ENCODE measurements at places on chromosomes 3 and 15.

- no peak for DNase-seq
These were observed 234.0 kb upstream of the PPP2R3A start for GRCh38 chr3:135731546-135731945.

GRCh38 chr15:38226608-38227266 is 25.9 kb upstream of the SPRED1 start:
- no peak for DNase-seq

DNA sequence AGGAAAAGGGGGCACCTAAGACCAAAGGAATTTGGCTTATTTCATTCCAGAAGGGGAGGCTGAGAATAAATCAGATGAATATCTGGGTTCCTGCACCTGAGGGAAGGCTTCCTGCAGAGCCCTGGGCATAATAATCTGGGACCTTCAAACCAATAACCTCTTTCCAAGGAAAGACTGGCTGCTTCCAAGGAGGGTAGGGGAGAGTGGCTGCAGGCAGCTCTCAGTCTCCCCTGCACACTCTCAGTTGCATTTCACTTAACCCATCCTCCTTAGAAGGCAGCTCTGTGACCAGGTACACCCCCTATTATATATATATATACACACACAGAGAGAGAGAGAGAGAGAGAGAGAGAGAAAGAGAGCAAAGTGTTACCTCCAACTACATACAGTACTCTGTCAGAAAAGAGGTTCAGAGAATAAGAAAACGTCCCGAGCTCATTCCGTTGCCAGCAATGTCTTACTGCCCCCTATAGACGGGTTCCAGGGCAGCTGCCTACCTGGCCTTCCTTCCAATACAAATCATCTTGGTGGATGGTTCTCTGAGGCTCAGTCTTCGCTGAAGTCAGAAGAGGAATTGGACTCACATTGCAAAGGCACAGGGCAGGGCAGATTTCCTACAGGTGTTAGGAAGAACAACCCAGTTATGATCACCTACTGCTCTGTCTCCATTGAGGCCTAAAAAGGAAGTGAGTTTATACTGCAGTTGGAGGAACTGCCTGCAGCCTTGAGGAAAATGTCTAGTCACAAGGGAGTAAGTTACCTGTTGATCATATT is 26.1 kb downstream of the CAPN3 start:
- DNase-seq, result no peak

- no peak for DNase-seq
These were observed 5.8 kb upstream of the ZNF770 start for GRCh38 chr15:34993877-34994276.

GRCh38 chr3:95311272-95311671 is 1248.4 kb downstream of the NSUN3 start:
- DNase-seq, result no peak

GRCh38 chr3:13507570-13508339 is 27.6 kb downstream of the HDAC11 start:
- DNase-seq, result no peak

DNA sequence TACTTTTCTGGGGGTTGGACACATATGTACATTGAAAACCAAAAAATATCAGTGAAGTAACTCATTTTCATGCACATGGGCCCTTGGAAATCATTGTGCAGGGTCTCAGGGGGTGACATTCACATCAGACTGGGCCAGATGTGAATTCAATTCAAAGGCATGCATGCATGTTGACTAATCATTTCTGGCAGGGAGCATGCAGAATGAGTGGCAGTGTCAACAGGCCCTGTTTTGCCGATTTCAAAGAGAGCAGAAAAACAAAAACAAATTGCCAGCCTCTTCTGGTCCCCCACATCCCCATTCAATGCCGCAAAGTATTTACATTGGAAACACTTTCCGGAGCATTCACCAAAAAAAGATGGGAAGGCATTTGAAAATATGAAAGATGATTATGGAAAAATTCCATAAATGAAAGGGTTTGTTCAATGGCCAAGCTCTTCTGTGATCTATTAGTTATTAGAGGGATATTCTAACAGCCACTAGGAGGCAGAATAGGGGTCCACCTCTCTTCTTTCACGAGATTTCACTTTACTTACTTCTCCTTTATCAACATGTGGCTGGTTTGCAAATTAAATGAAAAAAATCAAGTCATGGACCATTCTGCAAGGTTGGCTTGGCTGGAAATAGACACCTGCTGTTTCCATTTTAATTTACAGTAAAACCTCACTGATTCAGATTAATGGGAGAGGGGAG is 119.9 kb upstream of the FEZF2 start:
- no peak for DNase-seq

GRCh38 chr15:95826412-95827195 is 503.9 kb upstream of the NR2F2 start:
- no peak for DNase-seq

DNA sequence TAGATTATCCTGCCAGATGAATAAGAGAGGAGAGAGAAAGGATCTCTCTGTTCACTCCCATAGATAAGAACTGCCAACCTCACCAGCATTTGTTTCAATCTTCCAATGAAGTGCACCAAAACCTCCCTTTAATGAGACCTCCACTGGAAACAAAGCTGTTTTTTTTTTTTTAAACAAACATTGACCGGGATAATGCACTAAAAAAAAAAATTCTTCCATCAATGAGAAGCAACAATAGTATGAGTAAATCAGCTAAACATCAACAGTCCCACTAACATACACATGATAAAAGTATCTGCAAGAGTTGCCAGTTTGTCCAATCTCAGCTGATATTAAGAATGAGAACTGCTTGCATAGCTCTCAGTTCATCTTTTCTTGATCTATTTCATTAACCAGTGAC is 19.9 kb downstream of the TJP1 start:
- no peak for DNase-seq

DNA sequence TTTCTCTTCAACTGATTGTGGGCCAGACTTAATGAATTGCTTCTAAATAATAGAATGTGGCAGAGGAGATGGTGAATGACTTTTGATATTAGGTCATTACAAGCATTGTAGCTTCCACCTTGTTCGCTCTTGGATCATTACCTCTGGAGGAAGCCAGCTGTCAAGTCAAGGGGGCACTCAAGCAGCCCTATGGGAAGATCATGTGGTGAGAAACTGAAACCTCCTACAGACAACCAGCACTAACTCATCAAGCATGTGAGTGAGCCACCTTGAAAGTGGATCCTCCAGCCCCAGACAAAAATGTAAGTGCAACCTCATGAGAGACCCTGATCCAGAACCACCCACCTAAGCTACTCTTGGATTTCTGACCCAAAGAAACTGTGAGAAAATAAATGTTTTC is 109.8 kb upstream of the TBC1D5 start:
- no peak for DNase-seq
